Type B pancreatic cell (in vitro differentiated cells): ENCODE measurements at places on chromosomes 11 and 22.

GRCh38 chr22:29626497-29627195 is 23.2 kb downstream of the NF2 start:
- DNase-seq = no peak

GRCh38 chr11:45265969-45266675 is 20.0 kb downstream of the SYT13 start:
- DNase-seq = no peak

DNA sequence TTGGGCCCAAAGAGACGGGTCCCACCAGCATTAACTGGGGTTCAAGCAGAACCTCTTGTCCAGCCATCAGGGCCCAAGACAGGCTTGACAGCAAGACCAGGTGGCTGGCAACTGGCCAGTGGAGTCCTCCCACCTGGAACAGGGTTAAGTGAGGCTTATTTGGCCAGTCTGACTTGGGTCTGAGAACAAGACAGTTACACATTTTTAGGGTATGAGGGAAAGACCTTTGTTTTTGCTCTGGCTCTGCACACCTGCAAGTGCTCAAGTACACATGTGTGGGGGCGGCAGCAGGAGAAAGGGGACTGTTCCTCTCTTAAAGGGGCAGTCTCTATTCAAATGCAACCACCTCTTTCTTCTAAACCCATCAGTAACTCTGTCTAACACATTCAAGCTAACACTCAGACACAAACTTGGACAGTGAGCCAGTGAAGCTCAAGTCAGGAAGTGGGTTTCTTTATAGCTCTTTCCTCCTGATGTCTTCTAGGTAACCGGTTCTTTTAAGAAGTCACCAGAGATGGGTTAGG is 116.2 kb downstream of the ETS1 start:
- DNase-seq = no peak

GRCh38 chr11:18736590-18737148 is 10.7 kb upstream of the IGSF22 start:
- no peak for DNase-seq

DNA sequence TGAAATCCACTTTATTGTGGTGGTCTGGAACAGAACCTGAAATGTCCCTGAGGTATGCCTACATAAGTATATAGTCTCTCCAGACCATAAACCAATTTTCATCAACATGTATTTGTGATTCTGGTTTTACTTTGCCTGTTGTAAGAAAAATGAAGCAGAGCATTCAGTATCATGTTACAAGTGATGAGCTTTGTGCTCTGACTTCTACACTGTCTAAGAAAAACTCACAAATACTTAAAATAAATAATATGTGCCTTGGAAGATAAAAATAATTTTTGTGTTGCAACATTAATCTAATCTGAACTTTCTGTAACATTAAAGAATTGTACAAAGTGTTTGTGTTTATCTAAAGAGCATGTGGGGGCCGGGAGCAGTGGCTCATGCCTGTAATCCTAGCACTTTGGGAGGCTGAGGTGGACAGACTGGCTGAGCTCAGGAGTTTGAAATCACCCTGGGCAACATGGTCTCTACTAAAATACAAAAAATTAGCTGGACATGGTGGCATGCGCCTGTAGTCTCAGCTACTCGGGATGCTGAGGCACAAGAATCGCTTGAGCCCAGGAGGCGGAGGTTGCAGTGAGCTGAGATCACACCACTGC is 219.5 kb downstream of the SOX6 start:
- no peak for DNase-seq

DNA sequence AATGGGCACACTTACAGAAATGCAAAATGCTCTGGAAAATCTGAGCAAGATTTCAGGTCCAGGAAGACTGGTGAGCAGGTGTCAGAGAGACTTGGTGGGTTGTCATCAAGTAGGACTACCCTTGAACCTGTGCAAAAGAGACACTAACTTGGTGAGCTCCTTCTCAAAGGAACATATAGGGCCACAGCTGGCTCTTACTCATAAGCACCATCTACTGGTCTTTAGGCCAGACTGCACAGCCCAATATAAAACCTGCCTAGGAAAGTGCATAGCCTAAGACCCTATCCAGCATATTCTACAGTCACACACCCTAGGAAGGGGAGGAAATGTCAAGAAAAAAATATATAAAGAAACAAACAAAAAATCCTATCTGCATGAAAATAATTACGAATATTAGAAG is 18.2 kb upstream of the OR10W1 start:
- no peak for DNase-seq

- no peak for DNase-seq
Measured at GRCh38 chr11:79078999-79079398, 361.8 kb downstream of the TENM4 start.

DNA sequence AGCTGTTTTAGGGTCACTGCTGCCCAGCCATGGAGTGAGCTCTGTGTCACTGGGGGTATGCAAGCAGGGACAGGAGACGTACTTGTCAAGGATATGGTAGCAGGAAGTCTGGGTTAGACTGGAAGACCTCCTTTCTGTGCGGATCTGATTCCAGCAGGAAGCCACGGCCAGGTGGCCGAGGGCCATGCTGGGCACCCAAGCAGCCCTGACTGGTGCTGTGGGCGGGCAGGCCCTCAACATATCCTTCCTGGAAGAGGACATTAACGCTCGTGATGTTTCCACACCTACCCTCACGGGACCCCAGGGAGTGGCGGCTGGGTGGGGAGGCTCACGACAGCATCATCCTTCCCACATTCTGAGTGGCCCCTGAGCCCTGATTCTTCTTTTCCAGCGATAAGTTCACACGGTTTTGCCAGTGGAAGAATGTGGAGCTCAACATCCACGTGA is 8.7 kb upstream of the ANKRD13D start:
- DNase-seq = no peak

DNA sequence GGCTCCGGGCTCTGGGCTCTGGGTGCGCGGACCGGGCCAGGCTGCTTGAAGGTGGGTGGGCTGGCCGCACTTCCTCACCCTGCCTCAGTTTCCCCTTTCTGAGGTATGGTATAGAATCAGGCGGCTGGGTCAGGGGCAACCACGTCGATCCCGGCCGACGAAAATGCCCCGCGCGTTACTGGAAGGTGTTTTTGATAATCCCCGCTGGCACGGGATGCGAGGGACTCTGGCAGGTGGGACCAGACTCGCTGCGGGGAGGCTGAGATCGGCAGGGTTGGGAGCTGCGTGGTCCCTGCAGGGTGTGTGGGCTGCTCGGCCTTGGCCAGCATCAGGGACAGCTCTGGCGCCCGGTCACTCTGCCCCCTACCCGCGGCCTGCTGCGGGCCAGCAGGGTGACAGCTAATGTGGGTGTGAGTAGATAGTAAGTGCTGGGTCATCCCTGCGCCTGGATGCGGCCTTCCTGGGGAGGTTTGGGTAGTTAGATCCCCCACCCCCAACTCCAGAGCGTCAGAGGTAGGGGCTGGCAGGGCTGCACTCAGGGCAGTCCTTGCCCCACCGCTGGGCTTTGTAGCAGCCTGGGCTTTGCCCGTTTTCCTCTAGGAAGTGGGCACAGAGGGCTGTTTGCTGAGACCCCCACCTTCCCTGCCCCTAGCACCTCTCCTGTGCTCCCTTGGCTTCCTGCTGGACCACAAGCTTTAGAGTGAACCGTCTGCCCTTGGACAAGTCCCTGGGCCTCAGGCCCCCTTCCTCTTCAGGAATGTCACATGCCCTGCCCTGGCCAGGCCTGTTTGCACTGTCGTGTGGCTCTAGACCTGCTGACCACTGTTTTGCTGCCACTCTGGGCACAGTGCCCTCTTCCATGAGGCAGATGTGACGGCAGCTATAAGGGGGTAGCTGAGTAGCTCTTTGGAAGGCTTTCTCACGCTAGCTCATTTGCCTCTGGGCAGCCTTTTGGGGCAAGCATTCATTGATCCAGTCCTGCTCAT is 579 bp downstream of the TANGO2 start:
- no peak for DNase-seq

DNA sequence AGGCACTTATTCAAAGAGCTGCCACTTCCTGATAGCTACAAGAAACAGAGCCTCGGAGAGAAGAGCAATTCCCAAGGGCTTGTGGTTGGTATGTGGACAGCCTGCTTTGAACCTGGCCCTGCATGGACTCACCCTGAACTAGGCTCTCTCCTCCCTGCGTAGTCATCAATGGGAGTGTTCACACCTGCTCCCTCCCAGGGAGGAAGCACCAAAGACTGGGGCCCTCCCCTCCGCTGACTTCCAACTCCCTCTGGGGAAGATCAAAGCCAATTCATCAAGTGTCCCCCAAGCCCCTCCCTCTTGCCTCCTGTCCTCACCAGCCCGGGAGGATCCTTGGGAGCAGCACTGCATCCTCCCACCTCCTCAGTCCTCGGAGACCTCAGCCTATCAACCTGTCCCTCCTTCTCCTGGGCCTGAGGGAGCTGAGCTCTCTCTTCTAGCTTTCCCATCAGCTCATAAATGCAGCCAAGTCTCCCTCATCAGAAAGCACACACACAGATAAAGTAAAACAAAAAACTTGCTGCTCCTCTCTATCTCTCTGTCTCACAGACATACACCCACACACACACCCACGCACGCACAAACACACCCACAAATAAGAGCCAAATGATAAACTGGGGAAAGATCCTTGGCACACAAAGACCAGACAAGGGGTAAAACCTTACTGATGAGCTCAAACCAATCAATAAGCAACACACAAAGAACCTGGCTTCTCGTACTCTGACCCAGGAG is 3.3 kb downstream of the A4GALT start:
- DNase-seq = no peak

DNA sequence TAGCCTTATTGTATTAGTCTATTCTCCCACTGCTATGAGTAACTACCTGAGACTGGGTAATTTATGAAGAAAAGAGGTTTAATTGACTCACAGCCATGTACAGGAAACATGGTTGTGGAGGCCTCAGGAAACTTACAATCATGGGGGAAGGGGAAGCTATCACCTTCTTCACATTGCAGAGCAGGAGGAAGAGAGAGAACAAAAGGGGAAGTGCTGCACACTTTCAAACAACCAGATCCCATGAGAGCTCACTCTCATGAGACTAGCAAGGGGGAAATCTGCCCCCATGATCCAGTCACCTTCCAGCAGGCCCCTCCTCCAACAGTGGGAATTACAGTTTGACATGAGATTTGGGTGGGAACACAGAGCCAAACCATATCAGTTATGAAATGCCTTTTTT is 179.4 kb downstream of the ARHGAP42 start:
- DNase-seq = no peak

- no peak for DNase-seq
Measured at GRCh38 chr11:61475433-61475832, 33.1 kb upstream of the LRRC10B start.

GRCh38 chr11:5600374-5600851 is 4.0 kb downstream of the TRIM6 start:
- no peak for DNase-seq

DNA sequence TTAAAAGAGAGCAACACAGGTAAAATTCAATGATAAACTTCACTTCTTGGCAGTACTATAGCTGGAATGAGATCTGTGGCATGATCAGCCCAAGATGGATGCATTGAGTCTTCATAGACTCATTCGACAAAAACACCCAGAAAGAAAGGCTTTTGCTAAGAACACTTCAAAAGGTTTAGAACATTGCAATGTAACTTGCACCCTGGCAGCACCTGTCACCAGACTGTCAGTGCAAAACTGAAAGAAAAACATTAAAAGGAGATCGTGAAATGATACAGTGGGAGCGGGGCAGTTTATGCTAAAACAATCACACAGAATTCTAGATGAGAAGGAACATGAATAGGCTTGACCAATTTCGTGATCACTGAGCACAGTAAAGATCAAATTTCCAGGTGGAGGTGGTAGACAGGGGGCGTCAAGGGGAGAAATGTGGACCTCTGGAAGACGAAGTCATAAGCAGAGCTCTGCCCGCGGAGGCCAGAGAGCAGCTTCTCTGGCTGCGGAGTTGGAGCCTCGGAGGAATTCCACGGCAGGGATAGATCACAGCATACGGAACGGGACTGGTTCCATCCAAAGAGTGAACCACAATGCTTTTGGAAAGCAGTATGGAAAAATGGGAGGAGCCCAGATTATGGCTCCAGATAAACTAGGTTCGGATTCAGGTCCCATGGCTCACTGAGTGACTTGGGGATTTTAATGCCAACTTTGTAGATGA is 11.9 kb downstream of the VSIG10L2 start:
- no peak for DNase-seq

- no peak for DNase-seq
Measured at GRCh38 chr11:9689721-9690120, 25.8 kb downstream of the SWAP70 start.

DNA sequence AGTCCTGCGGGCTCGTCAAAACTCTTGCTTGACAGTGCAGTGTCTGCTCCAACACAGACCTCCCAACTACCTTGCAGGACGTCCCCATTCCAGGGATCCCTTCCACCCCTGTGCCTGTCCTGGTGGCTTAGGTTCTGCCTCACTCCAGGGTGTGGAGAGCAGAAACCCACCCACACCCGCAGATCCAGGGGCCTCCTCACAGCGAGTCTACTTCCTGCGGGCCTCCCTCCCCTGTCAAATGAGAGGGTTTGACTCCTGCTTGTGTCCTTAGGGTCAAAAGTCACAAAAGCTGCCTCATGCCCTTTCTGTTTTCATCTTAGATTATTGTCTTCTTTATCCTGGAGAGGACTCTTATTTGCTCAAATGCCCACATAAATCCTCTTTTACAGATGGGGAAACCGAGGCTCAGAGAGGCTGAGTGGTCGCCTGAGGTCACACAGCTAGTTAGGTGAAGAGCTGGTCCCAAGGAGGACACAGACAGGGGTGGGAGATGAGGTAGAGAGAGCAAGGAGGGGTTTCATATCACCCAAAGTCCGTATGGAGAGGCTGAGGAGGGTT is 81.1 kb upstream of the KCNQ1OT1 start:
- DNase-seq = no peak

DNA sequence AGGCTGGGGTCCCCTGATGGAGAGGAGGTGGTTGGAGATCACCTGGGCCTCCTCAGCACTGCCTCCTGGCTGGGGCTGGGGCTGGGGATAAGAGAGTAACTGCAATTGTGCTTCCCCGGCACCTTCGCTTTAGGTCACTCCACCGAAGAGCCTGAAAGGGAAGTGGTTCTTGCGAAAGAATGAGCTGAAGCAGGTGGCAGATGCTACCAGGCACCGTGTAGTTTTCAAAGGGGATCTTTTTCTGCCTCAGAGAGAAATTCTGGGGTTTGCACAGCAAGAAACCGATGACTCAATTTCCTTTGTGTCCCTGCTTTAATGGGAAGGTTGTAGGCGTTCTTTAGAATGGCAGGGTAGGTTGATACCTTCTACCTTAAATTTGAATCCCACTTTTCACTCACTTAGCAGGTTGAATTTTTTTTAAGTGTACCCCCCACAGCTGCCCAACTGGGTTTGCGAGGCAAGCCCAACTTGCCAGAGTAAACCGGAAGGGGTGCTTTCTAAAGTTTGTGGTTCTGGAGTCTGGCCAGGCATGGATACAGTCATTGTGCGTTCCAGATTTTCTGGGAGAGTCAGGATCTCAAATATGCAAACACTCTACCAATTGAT is 5.3 kb downstream of the CD44 start:
- DNase-seq = no peak

- no peak for DNase-seq
Measured at GRCh38 chr11:126328938-126329643, 25.2 kb downstream of the DCPS start.
